T-helper 2 cell (primary cell): ENCODE measurements at places on chromosomes 16 and 17.

DNA sequence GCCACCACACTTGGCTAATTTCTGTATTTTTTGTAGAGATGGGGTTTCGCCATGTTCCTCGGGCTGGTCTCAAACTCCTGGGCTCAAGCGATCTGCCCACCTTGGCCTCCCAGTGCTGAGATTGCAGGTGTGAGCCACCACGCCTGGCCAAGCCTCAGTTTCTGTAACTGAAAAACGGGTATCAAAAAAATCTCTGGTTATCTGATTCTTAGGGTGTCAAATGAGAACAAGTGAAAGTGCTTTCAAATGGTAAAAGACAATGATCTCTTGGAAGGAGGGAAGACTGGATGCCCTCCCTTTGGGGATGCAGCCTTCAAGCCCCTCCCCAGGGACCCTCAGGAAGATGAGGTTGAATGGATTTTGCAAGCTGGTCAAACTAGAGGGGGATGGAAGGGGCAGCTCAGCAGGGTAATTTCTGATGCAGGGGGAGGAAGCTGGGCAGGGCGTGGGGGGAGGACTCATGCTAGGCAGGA, 22.3 kb downstream of the ARHGAP23 start:
- no peak for DNase-seq

DNA sequence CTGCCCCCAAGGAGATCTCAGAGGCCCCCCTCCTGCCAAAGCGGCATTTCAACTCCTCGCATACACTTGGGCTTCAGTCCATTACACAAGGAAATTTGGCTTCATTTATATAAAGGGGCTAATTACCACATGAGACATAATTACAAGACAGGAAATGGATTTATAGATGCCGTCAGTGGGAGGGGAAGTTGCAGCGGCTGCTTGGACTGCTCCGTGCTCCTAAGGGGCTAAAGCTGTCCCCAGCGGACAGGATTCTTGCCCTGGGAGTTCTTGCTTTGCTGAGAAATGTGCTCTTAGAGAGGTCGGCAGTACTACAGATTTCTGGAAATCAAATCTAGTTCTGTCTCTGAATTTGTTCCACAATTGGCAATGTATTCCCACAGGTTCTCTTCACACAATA, 57.2 kb upstream of the NLK start:
- DNase-seq, result no peak

DNA sequence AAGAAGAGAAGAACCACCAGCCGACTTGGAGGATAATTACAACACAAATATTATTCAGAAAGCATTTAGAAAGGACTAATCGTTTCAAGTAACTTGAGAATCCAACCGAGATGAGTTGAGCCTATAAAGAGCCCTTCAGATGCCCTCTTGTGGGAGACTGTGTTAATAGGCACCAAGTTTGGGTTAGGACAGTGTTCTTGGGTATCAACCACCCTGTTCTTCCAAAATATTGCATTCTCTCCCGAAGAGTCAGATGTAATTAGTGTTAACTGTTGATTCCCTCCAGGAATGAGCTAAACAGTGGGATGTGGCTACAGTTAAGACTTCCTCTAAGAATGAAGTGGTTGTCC, 87.8 kb upstream of the NOL11 start:
- DNase-seq, result no peak

DNA sequence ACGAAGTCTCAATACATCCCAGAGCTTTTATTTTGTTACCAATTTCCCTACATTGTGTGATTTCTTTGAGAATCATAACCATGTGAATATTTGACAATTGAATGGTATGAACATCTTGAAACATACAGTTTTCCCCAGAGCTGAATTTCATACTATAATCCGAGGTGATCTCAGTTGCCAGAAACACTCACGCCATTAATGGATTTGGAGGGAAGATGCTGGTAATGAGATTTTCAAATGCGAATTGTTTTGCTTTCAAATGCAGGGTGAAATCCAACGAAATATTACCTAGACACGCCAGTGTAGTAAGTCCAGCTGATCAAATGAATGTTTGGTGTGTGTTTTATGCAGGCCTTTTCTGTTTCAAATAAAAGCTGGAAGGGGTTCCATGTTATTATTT, 277.8 kb upstream of the CDH5 start:
- DNase-seq, result no peak

DNA sequence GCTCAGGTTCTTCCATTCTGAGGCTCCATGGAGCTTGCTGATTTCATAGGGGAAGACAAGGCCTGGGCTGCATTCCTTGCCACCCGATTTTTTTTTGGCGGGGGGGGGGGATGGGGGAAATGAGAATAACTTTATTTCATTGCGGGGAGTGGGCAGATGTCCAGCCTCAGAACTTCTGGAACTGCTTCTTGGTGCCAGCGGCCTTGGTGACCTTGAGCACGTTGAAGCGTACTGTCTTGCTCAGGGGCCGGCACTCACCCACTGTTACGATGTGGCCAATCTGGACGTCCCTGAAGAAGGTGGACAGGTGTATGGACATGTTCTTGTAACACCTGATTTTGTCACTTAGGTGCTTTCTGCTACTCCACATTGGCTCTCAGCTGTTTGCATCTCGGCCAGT, 8.3 kb upstream of the CENPT start:
- DNase-seq, result no peak
